NCI-H446 treated with DMSO at 0.1 percent for 48 hours (cell line): ENCODE measurements at places on chromosomes 5 and 9.

DNA sequence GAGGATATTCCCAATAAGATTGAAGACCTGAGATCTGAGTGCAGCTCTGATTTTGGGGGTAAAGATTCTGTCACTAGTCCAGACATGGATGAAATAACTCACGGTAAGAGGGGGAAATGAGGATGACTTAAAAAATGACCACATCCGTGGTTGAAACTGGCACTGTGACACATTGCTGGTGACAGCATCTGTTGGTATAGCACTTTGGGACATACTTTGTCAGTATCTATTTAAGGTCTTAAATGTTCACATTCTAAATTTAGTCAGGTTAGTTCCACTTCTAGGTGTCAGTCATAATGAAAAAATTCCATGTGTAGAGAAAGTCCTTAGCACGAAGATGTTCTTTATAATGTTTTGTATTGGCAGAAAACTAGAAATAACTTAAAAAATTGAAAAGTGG, 70.9 kb downstream of the GAPVD1 start:
- no peak for DNase-seq

- DNase-seq, result no peak
These were observed 47.9 kb downstream of the RAI14 start for GRCh38 chr5:34703767-34704713.

DNA sequence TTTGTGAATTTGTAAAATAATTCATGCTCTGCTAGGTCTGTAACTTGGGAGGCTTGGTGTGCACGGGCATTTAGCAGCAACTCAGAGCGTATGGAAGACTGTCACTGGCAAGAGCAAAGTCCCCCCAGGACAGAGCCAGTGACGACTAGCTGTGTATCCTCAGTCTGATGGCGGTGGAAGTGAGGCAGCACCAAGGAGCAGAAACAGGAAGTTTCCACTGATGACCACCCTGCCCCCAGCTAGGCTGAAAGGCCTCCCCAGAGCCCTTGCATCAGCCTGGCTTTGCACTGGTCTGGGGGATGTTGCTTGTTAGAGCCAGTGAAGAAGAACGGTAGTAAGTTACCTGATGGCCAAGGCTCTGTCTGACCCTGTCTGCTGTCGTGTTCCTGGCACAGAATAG, 66.8 kb upstream of the ABL1 start:
- DNase-seq, result no peak

DNA sequence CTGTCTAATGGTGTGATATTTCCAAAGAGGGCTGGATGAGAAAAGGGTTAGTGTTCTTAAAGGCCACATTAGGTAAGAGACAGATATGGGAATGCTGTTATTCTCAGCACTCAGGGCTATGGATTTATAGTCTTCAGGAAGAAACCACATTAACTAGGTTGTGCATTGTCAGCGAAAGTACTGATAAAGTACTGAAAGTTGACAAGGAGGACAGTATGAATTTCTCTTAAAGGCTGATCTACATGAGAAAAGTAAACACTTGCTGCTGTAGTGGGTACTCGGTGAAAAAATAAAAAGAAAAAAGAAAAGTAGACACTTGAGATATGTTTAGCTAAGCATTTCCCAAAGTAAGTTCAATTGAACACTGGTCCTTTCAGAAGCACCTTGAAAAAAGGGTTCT, 381.0 kb upstream of the RPS23 start:
- DNase-seq, result no peak

DNA sequence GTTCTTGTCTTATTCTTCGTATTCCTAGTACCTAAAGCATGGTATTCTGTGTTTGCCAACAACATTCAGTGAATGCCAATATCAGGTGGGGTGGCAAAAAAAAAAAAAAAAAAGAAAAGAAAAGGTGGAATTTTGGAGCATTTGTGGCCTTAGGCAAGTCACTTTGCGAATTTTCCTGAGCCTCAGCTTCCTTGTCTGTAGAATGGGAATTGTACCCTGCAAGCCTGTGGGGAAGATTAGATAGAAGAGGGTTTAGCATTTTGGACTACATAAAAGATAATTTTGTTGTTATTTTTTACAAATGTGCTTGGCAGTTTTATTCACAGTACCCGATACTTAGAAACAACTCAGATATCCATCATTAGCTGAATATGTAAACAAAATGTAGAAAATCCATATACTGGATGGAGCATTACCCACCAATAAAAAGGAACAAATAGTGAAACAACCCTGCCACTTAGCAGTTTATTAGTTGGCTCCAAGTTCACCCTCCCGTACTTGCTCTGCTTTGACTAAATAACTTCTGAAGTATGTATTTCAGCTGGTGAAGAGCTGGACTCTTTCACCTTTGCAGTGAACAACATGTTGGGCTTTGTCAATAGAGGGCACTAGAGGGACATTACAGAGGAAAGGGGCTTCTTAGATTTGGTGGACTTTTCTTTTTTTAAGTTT, 13.6 kb downstream of the UBE2D2 start:
- DNase-seq, result no peak

GRCh38 chr9:27945386-27945785, 372.1 kb upstream of the C9orf72 start:
- DNase-seq, result no peak

GRCh38 chr5:96080557-96080956, 118.9 kb upstream of the ELL2 start:
- DNase-seq, result no peak

GRCh38 chr5:32628049-32628844, 42.9 kb downstream of the SUB1 start:
- DNase-seq, result no peak

DNA sequence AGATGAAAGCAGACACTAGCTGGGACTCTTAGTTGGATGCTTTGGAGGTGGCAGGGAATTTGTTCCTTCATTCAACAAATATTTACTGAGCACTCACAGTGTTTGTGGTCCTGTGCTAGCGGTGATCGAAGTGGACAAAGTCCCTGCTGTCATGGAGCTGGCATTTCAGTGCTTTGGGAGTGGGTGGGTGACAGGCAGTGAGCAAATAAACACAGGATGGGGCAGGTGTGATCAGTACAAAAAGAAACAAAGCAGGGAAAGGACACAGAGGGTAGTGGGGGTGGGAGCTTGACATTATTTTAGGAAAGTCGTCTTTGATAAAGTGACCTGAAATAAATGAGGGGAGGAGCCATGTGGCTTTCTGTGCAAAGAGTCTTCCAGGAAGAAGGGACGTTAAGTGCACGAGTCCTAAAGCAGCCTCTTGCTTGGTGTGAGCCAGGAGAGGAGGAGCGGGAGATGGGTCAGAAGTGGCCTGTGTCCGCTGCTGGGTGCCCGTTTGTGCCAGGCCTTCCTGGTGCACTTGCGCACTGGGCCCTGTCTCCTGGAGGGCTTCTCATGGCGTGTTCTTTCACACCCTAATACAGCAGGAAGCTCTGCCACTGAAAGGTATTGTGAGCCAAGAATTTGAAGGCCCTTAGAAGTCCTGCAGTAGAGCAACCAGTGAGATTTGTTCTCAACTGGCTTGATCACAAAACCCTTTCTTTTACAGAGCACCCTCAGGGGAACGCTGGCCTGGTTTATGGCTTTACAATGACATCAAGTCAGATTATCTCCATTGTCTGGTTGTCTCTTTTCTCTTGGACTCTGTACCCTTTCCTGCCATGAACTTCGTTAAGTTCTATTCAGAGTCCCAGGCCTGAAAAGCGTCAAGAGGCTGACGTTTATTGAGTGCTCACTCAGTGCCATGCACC, 14.8 kb downstream of the NDST1 start:
- DNase-seq, result no peak

DNA sequence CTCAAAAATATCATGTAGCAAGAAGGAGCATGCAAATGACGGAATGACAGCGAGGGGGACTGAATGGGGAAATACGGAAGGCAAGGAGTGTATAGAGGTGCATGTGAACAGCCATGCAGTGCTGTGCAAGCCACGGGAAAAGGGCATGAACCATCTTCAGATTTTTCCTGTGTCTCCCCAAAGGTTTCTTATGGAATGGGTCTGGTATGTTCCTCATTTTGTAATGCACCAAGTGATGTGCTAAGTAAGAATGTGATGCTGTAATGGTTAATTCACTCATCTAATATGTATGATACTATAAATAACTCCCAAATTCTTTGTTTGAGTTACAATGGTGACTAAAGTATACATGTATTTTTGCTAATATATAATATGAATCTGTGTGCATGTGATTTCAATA, 99.0 kb upstream of the DAB2 start:
- no peak for DNase-seq

- DNase-seq, result no peak
These were observed 118.1 kb downstream of the SLIT3 start for GRCh38 chr5:169182797-169183196.

GRCh38 chr9:116765011-116765410, 77.9 kb downstream of the TRIM32 start:
- no peak for DNase-seq

DNA sequence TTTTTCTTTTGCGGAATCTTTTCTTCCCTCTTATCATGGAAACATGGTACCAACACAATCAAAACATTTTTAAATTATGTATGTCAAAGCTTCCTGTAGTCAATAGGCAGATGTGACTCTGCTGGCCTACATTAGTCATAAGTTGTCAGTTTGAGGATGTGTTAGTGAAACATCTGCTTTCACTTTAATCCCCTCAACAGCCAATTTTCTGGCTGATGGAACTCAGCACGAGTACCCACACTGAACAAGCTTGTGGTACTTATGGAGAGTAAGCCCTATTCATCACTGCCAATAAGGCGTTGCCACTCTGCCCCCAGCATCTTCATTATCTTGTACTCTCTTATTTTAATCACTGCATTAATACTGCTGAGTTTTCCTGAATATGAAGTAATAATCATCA, 1034.4 kb downstream of the CDH9 start:
- no peak for DNase-seq

GRCh38 chr5:91160714-91161285, 222.3 kb downstream of the ARRDC3 start:
- no peak for DNase-seq

GRCh38 chr9:120742951-120743416, 28.7 kb upstream of the MEGF9 start:
- peak; percentile 2 for DNase-seq

GRCh38 chr9:114049441-114050225, 28.5 kb downstream of the AMBP start:
- no peak for DNase-seq

GRCh38 chr5:141845371-141845851, 32.8 kb downstream of the PCDH1 start:
- no peak for DNase-seq

GRCh38 chr5:119168401-119168800, 97.5 kb downstream of the DMXL1 start:
- DNase-seq, result no peak

- no peak for DNase-seq
These were observed 361.6 kb downstream of the YTHDC2 start for GRCh38 chr5:113875096-113875495.

DNA sequence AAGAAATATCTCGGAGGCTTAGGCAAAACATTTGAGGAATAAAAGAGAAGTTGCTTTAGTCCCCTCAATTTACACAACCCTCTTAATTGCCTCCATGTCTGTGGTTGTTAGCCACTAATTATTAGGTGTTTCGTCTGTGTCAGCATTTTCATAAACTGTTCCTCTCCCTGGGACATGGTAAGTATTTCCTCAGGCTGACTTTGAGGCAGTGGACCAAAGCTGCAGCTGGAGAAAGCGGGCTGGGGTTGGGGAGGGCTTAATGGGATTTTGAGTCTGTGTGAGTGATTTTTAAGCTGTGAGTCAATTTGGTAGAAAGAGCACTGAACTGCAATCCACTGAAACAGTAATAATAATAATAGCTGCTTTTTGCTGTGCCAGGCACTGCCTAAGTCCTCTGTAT, 13.0 kb upstream of the TTC1 start:
- no peak for DNase-seq

DNA sequence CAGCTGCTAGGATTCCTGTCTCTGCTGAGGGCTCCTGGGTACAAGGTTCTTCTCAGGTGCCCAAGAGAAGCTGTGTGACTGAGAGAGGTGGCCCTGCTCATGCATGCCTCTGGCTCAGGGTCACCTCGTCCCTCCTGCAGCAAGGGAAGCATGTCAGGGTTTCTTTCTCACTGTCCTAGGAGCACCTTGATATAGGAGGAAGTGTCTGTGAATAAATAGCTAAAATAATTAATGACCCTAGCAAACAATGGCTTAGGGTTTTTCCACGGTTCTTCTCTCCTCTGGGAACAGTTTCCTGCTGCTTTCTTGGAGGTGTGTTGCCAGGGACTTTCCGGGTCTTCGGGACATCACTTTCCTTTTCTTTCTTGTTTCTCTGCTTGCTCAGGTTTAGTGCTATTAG, 87.2 kb downstream of the ARHGAP26 start:
- no peak for DNase-seq

- DNase-seq, result no peak
These were observed 663.9 kb upstream of the RGMB start for GRCh38 chr5:98109561-98110006.
